ENCODE measurements at places on chromosomes 5 and 9. TPM values are rescaled to one million over a fixed set of nuclear protein-coding genes. Genes with fewer than 3 reads are reported as not detected.

The SPINK6 gene
- total RNA-seq: not detected

The MAP3K1 gene
- 22.6 TPM for total RNA-seq

The PCDH1 gene
- 31.3 TPM for total RNA-seq

The ORM2 gene
- total RNA-seq: not detected

The CDC20B gene
- total RNA-seq: not detected

The GRXCR2 gene
- not detected for total RNA-seq

The AFAP1L1 gene
- total RNA-seq: 2.9 TPM

The TMEM174 gene
- not detected for total RNA-seq

The IFNK gene
- not detected for total RNA-seq

The CYLC2 gene
- not detected for total RNA-seq

The GCNT4 gene
- 3.3 TPM for total RNA-seq

The NMUR2 gene
- total RNA-seq: not detected

The PKD2L2 gene
- not detected for total RNA-seq

The CCL21 gene
- total RNA-seq: 32.6 TPM

The IFNA21 gene
- total RNA-seq: not detected

The ZCCHC10 gene
- total RNA-seq: 4.9 TPM

The BHMT2 gene
- 1.6 TPM for total RNA-seq

The TRIM32 gene
- 12.2 TPM for total RNA-seq

The LCN6 gene
- total RNA-seq: not detected

The BICD2 gene
- total RNA-seq: 16.8 TPM

The SLC22A4 gene
- total RNA-seq: not detected

The PWWP2A gene
- 75.5 TPM for total RNA-seq

The WWC1 gene
- total RNA-seq: 49.4 TPM

The LCN9 gene
- not detected for total RNA-seq

The SPINK13 gene
- 5.7 TPM for total RNA-seq

The PHF24 gene
- 0.26 TPM for total RNA-seq

The ALG2 gene
- total RNA-seq: 52.1 TPM

The AQP3 gene
- total RNA-seq: 12.5 TPM

The PTGS1 gene
- total RNA-seq: 2.1 TPM

The TAF11L10 gene
- not detected for total RNA-seq

The MCTP1 gene
- total RNA-seq: 3.6 TPM

The MEF2C gene
- 23.7 TPM for total RNA-seq

The TLE1 gene
- total RNA-seq: 58.3 TPM

The OMD gene
- total RNA-seq: 4.9 TPM

The FCN1 gene
- total RNA-seq: not detected

The DNAH5 gene
- 2.6 TPM for total RNA-seq

The DRD1 gene
- total RNA-seq: not detected

The STKLD1 gene
- total RNA-seq: not detected

The MZB1 gene
- total RNA-seq: not detected

The GLRA1 gene
- total RNA-seq: not detected

The CARD6 gene
- total RNA-seq: 5.4 TPM

The FOXD4 gene
- total RNA-seq: not detected

The RXRA gene
- total RNA-seq: 41.9 TPM

The CAVIN4 gene
- not detected for total RNA-seq

The SHROOM1 gene
- 19.5 TPM for total RNA-seq

Measured in body of pancreas (tissue), 4 donors.